Activated CD4-positive, alpha-beta T cell treated with anti-CD3 and anti-CD28 coated beads for 36 hours (primary cell): ENCODE measurements at places on chromosomes 5 and 9. TPM values are rescaled to one million over a fixed set of nuclear protein-coding genes. Genes with fewer than 3 reads are reported as not detected.

GRCh38 chr9:35688558-35689541, 875 bp downstream of the TPM2 start:
- peak; percentile 22 for DNase-seq
- no peaks in the 10 kb centered on the region for H3K27me3 ChIP-seq
- peak overlapping the region; percentile 40 for H3K4me3 ChIP-seq
- no peaks in the 10 kb centered on the region for H3K36me3 ChIP-seq
- H3K27ac ChIP-seq = peak overlapping the region; percentile 61

GRCh38 chr9:21852754-21853153, 50.3 kb downstream of the MTAP start:
- peaks cover 75% of the 10 kb centered on the region for H3K36me3 ChIP-seq
- no peak overlapping the region for H3K27ac ChIP-seq
- H3K4me1 ChIP-seq = peaks cover 14% of the 10 kb centered on the region
- no peak for DNase-seq
- H3K27me3 ChIP-seq = no peaks in the 10 kb centered on the region
- no peak overlapping the region for H3K4me3 ChIP-seq

DNA sequence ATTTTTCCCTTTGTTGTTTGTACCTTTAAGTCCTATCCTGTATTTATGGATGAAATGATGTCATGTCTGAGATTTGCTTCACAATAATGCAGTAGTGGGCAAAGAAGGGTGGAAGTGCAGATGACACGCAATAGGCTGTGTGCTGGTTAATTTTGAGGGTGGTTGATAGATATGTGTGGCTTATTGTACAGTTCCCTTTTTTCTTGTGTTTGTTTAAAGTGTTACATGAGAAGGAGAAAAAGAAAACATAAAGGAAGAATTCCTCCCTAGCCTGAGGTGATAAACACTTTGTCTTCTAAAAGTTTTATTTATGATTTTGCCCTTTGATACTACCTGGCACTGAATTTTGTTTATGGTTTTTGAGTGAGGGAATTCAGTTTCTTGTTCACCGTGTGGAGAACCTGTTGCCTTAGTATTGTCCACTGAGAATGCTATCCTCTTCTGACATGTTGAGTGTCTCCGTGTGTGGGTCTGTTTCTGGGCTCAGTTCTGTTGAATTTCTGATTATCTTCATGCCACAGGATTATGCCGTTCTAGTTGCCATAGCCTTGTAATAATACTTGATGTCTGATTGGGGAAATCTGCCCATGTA, 52.3 kb upstream of the FAM120AOS start:
- no peak for DNase-seq
- no peak overlapping the region for H3K27ac ChIP-seq
- peaks cover 56% of the 10 kb centered on the region for H3K4me1 ChIP-seq

DNA sequence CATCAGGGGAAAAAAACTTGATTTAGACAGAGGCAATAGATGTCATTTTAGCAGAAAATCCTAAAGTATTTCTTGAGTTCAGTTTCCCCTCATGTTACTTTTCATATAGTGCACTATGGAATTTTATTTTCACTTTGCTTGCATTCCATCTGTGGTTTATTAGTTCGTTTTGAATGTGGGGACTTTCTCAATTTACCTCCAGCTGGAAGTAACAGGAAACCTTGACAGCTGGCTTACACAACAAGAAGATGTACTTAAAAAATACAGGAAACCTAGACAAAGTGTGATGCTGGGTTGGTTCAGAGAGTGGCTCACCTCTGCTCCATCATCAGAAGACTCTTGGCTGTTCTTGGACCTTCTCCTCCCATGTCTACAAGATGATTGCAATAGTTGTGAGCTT, 567.0 kb downstream of the CETN3 start:
- no peaks in the 10 kb centered on the region for H3K4me1 ChIP-seq
- H3K4me3 ChIP-seq = no peak overlapping the region
- H3K36me3 ChIP-seq = no peaks in the 10 kb centered on the region
- no peak for DNase-seq
- H3K27ac ChIP-seq = no peak overlapping the region

- DNase-seq = no peak
- no peak overlapping the region for H3K4me3 ChIP-seq
- H3K27me3 ChIP-seq = no peaks in the 10 kb centered on the region
- H3K36me3 ChIP-seq = peaks cover 14% of the 10 kb centered on the region
Observed at GRCh38 chr5:16578474-16578883, 38.3 kb downstream of the RETREG1 start.

Gene LRRC19
- not detected for total RNA-seq

Gene GHR
- total RNA-seq = not detected
